ENCODE measurements at places on chromosomes 4 and X.
A peak's percentile ranks its signal among the peaks of the same experiment; 100 is the strongest.

GRCh38 chrX:150544222-150544787 is 24.1 kb upstream of the MTM1 start:
- DNase-seq, result peak; percentile 27

- DNase-seq, result no peak
Observed at GRCh38 chr4:3135155-3136011, 60.9 kb downstream of the HTT start.

DNA sequence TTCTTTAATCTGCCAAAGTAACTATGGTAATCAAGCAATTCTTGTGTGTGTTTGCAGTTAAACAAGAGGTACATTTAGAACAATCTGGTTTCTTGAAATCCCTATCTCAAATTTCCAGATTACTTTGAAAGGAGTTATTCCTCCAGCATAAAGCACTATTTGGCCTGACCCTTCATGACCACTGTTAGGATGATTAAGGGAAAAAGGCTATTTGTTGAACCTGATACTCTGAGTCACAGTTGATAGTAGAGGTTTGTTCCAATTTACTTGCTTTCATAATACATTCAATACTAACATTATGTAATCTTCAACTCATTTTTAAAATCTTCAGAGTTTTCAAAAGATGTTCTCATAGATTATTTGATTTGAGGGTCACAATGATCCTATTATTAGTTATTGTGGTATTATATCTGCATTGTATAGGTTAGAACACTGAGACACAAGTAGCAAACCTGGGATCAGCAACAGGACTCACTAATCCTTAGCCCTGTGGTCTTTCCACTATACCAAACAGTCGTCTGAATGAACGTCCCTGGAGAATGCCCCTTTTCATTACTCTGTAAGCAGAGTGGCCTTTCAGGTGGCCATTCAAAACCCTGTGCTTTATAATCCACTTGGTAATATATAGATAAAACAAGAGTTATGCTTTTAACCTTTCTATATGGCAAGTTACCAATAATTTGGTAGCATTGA is 8.1 kb upstream of the NDST4 start:
- no peak for DNase-seq

- DNase-seq, result peak; percentile 15
Observed at GRCh38 chrX:44705817-44706551, 137.8 kb upstream of the DUSP21 start.

DNA sequence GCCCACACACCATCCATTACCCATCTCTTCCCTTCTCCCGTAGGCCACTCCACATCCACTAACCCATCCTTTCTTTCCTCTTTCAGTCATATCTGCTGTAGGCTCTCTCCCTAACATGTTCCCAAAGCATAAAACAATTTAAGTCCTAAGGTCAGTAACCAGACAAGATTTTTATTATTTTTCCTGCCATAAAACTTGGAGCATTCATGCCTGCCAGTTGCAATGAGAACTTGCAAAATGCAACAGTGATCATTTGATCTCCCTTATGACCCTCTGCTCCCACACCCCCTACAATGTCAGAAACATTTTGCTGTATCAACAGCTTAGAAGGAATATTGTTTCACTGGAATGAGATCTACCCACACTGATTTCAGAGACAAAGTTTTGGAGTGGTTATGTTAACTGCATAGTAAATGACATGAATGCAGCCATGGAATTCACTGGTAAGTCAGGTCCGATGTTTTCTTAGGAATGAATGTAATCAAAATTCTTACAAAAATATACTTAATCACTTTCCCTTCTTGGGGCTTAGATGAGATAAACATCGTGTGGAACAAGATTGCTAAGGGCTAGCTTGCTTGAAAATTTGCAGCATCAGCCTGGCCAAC is 5.7 kb downstream of the NIPAL1 start:
- no peak for DNase-seq
